ENCODE measurements at places on chromosomes 2 and 18. TPM values are rescaled to one million over a fixed set of nuclear protein-coding genes. Genes with fewer than 3 reads are reported as not detected.

SLC39A6 gene
- total RNA-seq, result 18.2 TPM

FBXO48 gene
- total RNA-seq, result 0.42 TPM

ZNF519 gene
- 5.4 TPM for total RNA-seq

ITGA4 gene
- total RNA-seq, result 0.60 TPM

ORMDL1 gene
- total RNA-seq, result 51.3 TPM

KCNG2 gene
- total RNA-seq, result 0.51 TPM

MAL gene
- total RNA-seq, result 4.8 TPM

ACKR3 gene
- total RNA-seq, result 16.8 TPM

GRB14 gene
- total RNA-seq, result 2.3 TPM

UGT1A4 gene
- not detected for total RNA-seq

MOB1A gene
- 121 TPM for total RNA-seq

MZT2A gene
- total RNA-seq, result 59.8 TPM

ANO7 gene
- total RNA-seq, result 1.1 TPM

INSIG2 gene
- total RNA-seq, result 22.9 TPM

ABHD3 gene
- total RNA-seq, result 6.9 TPM

MATN3 gene
- 1.3 TPM for total RNA-seq

CHST10 gene
- total RNA-seq, result 12.6 TPM

PLEK gene
- 0.17 TPM for total RNA-seq

MALL gene
- 39.3 TPM for total RNA-seq

FMNL2 gene
- total RNA-seq, result 60.6 TPM

RESP18 gene
- not detected for total RNA-seq

CENPO gene
- total RNA-seq, result 24.9 TPM

SPRED2 gene
- 4.8 TPM for total RNA-seq

HADHB gene
- total RNA-seq, result 151 TPM

CNDP1 gene
- total RNA-seq, result not detected

SERPINB11 gene
- total RNA-seq, result not detected

ASB1 gene
- total RNA-seq, result 8.5 TPM

SEMA4C gene
- 40.3 TPM for total RNA-seq

DPYSL5 gene
- not detected for total RNA-seq

FOXD4L1 gene
- total RNA-seq, result 0.17 TPM
